ENCODE measurements at places on chromosomes 5 and 9. TPM values are rescaled to one million over a fixed set of nuclear protein-coding genes. Genes with fewer than 3 reads are reported as not detected.

The CDO1 gene
- 1.8 TPM for polyA plus RNA-seq

DNA sequence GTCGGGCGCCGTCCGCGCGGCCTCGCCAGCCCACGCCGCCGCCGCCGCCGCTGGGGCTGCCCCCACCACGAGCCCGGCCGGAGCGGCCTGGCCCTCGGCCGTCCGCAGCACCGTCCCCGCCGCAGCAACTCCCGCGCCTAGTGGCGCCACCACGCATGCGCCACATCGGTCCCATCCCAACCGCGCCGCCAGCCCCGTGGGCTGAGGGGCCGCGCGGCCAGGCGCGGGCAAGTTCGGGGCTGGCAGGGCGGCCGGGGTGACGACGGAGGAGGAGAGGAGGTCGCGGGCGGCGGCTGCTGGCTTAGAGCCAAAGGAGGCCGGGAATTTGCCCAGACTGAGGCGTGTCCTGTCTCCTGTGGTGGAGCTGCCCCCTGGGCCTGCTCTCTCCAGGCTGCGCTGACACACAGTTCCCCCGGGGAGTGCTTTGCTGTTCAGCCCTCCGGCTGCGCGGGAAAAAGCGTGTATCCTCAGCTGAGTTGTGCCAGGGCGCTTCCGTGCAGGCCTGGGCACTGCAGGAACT is at the start of gene TUSC1:
TUSC1 (minus strand) TSS at position 298 of the 520 bp plus-strand sequence; CDS start at position 166, 132 bp downstream.
- DNase-seq: peak; percentile 19

The CD274 gene
- 3.8 TPM for polyA plus RNA-seq

GRCh38 chr9:119366909-119367682 is 2.1 kb downstream of the BRINP1 start:
- DNase-seq: no peak

The SPATA31A1 gene
- polyA plus RNA-seq: not detected

GRCh38 chr9:16180546-16180945 is 627.7 kb downstream of the CCDC171 start:
- DNase-seq: no peak

Measured in BJ (cell line).